ENCODE measurements at places on chromosomes 7 and 10. TPM values are rescaled to one million over a fixed set of nuclear protein-coding genes. Genes with fewer than 3 reads are reported as not detected.

DNA sequence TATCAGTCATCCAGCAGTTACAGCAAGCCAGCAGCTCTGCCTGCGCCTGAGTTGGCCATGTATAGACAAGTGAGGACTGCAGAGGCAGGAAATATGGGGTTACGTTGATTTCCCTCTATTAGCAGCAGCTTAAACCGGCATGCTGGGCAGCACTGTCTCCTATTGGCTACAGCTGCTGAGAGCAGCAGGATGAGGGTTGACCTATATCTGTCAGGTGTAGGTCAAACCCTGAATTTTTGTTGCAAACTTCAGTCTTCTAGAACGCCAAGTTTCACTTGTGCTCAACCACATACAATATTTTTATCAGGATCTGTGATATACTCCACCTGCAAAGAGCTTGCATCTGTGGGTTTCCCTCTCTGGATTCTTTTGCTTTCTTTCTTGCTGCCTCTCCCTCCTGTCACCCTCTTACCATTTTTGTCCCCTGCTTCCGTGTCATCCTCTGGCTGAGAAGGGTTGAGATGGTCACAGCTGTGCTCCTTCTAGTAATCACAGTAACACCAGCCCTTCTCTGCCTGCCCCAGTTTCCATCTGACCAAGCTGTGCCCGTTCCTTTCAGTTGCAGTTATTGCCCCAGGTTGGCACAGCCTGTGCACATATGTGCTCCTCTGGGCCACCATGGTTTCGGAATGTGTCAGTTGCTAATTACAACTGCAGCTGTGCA lies 23.8 kb upstream of the GLCCI1 start:
- no peaks in the 10 kb centered on the region for H3K36me3 ChIP-seq
- DNase-seq: peak; percentile 46
- H3K4me1 ChIP-seq: peaks cover 12% of the 10 kb centered on the region
- peak overlapping the region; percentile 60 for H3K4me3 ChIP-seq
- peak overlapping the region; percentile 46 for H3K27ac ChIP-seq

DNA sequence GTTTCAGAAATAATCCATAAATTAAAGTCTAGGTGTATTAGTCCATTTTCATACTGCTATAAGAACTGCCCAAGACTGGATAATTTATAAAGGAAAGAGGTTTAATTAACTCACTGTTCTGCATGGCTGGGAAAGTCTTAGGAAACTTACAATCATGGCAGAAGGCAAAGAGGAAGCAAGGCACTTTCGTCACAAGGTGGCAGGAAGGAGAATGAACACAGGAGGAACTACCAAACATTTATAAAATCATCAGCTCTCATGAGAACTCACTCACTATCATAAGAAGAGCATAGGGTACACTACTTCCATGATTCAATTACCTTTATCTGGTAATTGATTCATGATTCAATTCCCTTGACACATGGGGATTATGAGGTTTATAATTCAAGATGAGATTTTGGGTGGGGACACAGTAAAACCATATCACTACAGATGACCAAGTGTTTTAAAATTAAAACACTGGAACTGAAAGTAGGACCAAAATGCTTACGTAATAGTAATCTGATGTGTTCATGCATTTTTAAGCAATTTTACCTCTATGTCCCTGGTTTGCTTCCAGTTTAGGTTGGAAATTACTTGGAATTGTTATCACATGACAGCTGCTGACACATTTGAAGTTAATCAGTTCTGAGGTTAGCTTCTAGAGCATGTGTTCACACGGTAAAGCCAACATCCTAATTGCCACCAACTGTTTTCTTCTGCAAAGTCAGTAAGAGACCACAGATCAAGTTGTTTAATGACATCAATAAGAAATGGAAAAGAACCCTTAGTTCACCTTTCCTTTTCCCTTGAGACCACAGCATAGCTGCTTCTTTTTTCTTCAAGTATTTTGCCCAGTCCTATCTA lies 48.4 kb upstream of the SEMA3C start:
- no peaks in the 10 kb centered on the region for H3K27me3 ChIP-seq
- H3K4me3 ChIP-seq: no peak overlapping the region
- H3K27ac ChIP-seq: no peak overlapping the region

DNA sequence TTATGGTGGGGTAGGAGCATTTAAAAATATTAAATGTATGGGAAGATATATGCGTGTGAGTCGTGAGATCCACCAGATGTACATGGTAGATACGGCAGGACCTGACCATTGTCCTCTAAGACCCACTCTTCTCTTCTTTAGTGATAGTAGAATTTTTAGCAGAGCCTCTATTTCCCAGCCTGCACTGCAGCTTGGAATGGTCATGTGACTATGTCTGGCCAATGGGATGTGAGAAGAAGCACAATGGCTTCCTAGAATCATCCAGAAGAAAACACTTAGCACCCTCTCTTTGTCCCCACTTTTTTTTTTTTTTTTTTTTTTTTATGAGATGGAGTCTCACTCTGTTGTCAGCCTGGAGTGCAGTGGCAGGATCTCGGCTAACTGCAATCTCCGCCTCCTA lies 86.6 kb upstream of the CYTH3 start:
- DNase-seq: no peak
- H3K27me3 ChIP-seq: no peaks in the 10 kb centered on the region

DNA sequence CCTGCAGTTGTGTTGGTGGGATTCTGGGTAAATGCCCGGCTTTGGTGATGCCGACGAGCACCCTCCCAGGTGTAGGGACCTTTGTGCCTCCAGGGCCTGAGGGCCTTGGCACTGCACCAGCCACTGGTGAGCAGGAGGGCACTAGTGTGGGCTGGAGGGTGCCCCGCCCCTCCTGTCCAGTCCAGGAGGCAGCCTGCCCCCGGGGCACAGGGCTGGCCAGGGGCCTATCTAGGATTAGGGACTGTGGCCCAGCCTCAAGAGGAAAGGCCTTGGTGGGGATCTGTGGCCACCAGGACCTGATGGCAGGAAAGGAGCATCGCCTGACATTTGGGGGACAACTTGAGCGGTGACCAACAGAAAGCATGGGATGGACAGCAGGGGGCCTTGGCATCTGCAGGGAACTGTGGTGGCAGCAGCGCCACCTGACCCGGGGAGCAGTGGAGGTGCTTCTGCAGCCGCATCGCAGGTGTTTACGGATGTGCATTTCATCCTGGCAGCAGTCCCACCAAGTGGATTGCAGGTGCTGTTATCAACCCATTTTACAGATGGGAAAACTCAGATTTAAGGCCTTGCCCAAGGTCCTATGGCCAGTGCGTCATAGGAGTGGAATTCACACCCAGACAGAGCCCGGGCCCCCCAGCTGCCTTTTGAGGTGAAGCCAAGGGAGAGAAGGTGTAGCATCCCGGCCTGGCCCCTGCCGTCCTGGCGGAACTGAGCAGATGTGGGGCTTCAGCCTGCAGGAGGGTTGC lies 11.1 kb downstream of the ZNF316 start:
- no peak overlapping the region for H3K4me3 ChIP-seq
- H3K36me3 ChIP-seq: peaks cover 52% of the 10 kb centered on the region
- H3K27me3 ChIP-seq: no peaks in the 10 kb centered on the region
- DNase-seq: no peak
- H3K27ac ChIP-seq: no peak overlapping the region

- peaks cover 20% of the 10 kb centered on the region for H3K27me3 ChIP-seq
- no peaks in the 10 kb centered on the region for H3K36me3 ChIP-seq
- H3K4me1 ChIP-seq: no peaks in the 10 kb centered on the region
- no peak overlapping the region for H3K27ac ChIP-seq
Observed at GRCh38 chr7:39406467-39406866, 159.7 kb upstream of the YAE1 start.

GRCh38 chr10:34081347-34081743 lies 733.8 kb downstream of the PARD3 start:
- H3K27ac ChIP-seq: no peak overlapping the region
- H3K27me3 ChIP-seq: peaks cover 10% of the 10 kb centered on the region
- no peaks in the 10 kb centered on the region for H3K36me3 ChIP-seq
- DNase-seq: no peak
- no peak overlapping the region for H3K4me3 ChIP-seq

GRCh38 chr7:90402785-90403173 lies 482 bp upstream of the CLDN12 start:
- peak overlapping the region; percentile 93 for H3K27ac ChIP-seq
- peaks cover 18% of the 10 kb centered on the region for H3K36me3 ChIP-seq
- DNase-seq: no peak
- H3K4me1 ChIP-seq: peaks cover 15% of the 10 kb centered on the region
- peak overlapping the region; percentile 95 for H3K4me3 ChIP-seq

- H3K27ac ChIP-seq: no peak overlapping the region
- H3K4me1 ChIP-seq: peaks cover 38% of the 10 kb centered on the region
- peaks cover 54% of the 10 kb centered on the region for H3K36me3 ChIP-seq
- no peak for DNase-seq
- H3K4me3 ChIP-seq: no peak overlapping the region
Observed at GRCh38 chr7:127766831-127767459, 115.0 kb downstream of the SND1 start.

GRCh38 chr10:72461085-72461484 lies 106.4 kb upstream of the DNAJB12 start:
- H3K27me3 ChIP-seq: no peaks in the 10 kb centered on the region
- H3K4me1 ChIP-seq: peaks cover 3% of the 10 kb centered on the region
- no peak for DNase-seq
- H3K4me3 ChIP-seq: no peak overlapping the region
- peaks cover 2% of the 10 kb centered on the region for H3K36me3 ChIP-seq

DNA sequence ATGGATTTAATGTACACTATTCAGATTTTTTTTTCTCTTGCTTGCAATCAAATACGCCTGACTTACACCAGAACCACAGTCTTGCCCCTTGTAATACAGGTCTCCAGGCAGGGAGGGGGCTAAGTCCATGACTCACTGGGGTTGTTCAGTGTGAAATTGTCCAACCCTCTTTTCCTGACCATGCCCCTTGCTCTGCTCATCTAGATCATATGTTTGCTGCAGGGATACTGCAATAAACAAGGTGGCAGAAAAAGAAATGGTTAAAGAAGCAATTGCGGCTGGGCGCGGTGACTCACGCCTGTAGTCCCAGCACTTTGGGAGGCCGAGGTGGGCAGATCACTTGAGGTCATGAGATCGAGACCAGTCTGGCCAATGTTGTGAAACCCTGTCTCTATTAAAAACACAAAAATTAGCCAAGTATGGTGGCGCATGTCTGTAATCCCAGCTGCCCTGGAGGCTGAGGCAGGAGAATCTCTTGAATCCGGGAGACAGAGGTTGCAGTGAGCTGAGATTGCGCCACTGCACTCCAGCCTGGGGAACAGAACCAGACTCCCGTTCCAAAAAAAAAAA lies 85.5 kb downstream of the TMEM130 start:
- H3K4me3 ChIP-seq: no peak overlapping the region
- H3K27ac ChIP-seq: no peak overlapping the region
- peaks cover 8% of the 10 kb centered on the region for H3K27me3 ChIP-seq

DNA sequence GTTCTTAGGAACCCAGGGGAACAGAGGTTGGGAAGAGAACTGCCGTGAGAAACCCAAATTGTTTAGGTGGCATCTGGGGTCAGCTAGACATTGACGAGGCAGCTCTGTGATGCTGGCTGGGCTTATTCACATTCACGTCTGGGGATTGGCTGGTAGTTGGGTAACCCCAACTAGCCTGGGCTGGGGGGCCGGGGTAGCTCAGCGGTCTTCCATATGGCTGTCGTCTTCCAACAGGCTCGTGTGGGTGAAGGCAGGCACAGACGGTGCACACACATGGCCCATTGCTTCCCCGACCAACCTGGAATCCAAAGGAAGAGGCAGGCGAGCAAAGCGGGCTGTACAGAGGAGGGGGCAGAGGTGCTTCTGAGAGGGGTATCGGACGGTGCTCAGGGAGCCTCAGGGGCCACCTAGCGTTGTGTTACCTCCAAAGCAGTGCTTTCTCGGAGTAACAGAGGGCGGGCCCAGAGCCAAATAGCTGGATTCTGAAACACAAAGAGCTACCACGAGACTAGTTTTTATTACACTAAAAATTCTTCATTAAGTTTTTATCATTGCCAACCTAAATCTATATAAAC lies 34.5 kb downstream of the MKI67 start:
- peaks cover 3% of the 10 kb centered on the region for H3K27me3 ChIP-seq
- H3K4me3 ChIP-seq: no peak overlapping the region
- H3K36me3 ChIP-seq: peaks cover 9% of the 10 kb centered on the region
- H3K4me1 ChIP-seq: peaks cover 19% of the 10 kb centered on the region
- no peak for DNase-seq

- no peak for DNase-seq
- no peak overlapping the region for H3K4me3 ChIP-seq
- peaks cover under 1% of the 10 kb centered on the region for H3K36me3 ChIP-seq
- H3K4me1 ChIP-seq: peaks cover 47% of the 10 kb centered on the region
- H3K27me3 ChIP-seq: no peaks in the 10 kb centered on the region
Observed at GRCh38 chr10:12503311-12503710, 154.0 kb downstream of the CAMK1D start.

- peaks cover 23% of the 10 kb centered on the region for H3K27me3 ChIP-seq
- DNase-seq: no peak
- no peak overlapping the region for H3K4me3 ChIP-seq
Observed at GRCh38 chr7:47576031-47576865, 5.7 kb downstream of the TNS3 start.

- DNase-seq: no peak
- H3K27me3 ChIP-seq: no peaks in the 10 kb centered on the region
- H3K4me3 ChIP-seq: no peak overlapping the region
- H3K27ac ChIP-seq: peak overlapping the region; percentile 67
- H3K4me1 ChIP-seq: peaks cover 85% of the 10 kb centered on the region
- peaks cover 64% of the 10 kb centered on the region for H3K36me3 ChIP-seq
Observed at GRCh38 chr10:26467639-26468038, 29.5 kb downstream of the APBB1IP start.

DNA sequence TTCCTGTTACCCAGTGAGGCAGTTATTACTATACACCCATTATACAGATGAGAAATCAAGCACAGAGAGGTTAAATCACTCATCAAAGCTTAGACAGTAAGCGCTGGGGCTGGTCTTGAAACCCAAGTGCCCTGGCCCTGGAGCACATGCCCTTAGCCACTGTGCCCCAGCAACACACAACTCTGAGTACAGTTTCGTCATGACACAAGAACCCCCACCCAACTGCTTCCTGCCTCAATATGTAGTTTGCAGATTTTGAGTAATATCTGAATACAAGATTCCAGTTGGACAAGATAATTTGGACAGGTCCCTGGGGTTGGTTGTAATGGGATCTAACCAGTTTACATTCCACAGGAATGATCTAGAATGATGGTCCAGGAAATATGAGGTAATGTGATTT lies 62.8 kb downstream of the SH3PXD2A start:
- peaks cover 6% of the 10 kb centered on the region for H3K4me1 ChIP-seq
- H3K27ac ChIP-seq: no peak overlapping the region
- H3K36me3 ChIP-seq: no peaks in the 10 kb centered on the region
- peaks cover 5% of the 10 kb centered on the region for H3K27me3 ChIP-seq
- DNase-seq: no peak

- no peak for DNase-seq
- H3K4me1 ChIP-seq: no peaks in the 10 kb centered on the region
- no peak overlapping the region for H3K27ac ChIP-seq
- H3K27me3 ChIP-seq: no peaks in the 10 kb centered on the region
- no peaks in the 10 kb centered on the region for H3K36me3 ChIP-seq
Observed at GRCh38 chr7:49255054-49255453, 330.7 kb downstream of the CDC14C start.

RPEL1 gene
- 0.10 TPM for total RNA-seq

KAZALD1 gene
- total RNA-seq: 0.25 TPM

GNG11 gene
- not detected for total RNA-seq

NRG3 gene
- not detected for total RNA-seq

FOXI2 gene
- total RNA-seq: not detected

AKR1C4 gene
- total RNA-seq: not detected

GPRIN2 gene
- not detected for total RNA-seq

TMEM270 gene
- not detected for total RNA-seq

VAX1 gene
- total RNA-seq: not detected
